Astrocyte (in vitro differentiated cells and primary cell): ENCODE measurements at places on chromosomes 1 and 21.

GRCh38 chr1:31013187-31013864 is 52.2 kb downstream of the PUM1 start:
- no peak for DNase-seq

DNA sequence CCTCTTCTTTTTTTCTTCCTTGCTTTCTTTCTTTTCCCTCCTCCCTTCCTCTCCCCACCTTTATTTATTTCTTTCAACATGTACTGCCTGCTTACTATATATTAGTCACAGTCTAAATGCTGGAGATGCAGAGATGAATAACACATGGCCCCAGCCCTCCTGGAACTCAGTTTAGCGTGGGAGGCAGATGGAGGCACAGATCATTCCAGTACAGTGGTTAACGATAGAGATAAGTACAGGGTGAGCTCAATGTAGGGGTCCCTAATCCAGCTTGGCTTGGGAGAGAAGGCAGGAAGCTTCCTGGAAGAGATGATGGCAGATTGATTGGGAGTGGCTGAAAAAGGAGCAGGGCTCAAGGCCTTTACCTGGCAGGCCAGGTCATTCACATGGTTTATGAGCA is 55.6 kb upstream of the PPP2R5A start:
- DNase-seq, result peak; percentile 83

- DNase-seq, result no peak
Observed at GRCh38 chr1:158978730-158979129, 31.0 kb upstream of the IFI16 start.

DNA sequence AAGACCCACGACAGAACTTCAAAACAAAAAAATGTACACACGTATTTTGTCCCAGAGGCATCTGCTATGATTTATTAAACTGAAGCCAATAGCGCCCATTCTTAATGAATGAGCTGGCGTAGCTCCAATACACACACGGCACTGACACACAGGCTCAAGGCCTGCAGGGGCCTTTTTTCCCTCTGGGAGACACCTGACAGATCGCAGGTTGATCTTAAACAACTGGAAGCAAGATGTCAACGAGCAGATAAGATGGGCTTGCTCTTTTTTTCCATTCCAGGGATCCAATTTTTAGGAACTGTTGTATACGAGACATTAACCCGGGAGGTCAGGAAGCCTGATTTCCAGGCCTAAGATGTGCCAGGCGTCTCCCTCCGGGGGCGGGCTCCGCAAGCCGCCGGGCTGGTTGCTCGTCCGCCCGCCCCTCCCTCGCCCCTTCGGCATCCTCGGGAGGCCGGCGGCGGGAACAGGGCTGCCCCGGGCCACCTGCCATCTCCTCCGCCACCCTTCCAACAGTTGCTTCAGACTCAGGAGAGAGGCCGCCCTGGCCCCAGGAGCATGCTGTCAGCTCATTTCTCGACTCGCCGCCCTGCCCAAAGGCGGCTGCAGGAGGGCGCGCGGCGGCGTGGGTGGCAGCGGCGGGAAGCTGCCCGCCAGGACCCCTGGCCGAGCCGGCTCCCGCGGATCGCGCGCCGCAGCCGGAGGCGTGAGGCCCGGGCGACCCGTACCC is 735 bp downstream of the TTC13 start:
- DNase-seq, result no peak

GRCh38 chr1:168788258-168788657 is 59.3 kb upstream of the DPT start:
- DNase-seq, result no peak

DNA sequence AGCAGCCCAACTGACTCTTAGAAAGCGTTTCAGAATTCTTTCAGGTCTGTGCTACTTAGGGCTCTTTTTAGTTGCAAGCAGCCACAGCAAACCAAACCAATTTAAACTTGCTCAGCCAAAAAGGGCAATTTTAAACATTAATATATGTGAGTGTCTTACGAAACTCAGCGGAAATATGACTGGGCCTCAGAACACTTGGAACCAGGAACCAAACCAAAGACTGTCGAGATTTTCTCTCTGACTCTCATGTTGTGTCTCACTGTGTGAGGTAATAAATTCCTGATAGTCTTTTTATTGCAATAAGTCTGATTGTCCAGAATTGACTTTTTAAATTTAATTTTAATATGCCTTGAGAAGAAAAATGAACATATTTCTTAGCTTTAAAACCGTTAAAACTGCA is 122.3 kb downstream of the SYF2 start:
- no peak for DNase-seq

DNA sequence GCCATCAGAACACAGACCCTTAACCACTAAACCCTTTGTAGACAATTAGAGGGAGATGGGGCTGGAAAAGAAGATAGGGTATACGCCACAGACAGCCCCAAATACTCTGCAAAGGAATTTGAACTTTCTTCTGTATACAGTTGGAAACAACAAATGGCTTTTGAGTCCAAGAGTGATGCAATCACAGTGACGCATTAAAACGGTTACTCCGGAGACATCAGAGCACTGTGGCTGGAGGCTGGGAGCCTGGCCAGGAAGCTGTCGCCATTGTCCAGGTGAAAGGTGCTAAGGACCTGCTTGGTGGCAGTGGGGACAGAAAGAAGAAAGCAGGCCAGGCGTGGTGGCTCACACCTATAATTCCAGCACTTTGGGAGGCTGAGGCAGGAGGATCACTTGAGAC is 4.2 kb downstream of the FLAD1 start:
- DNase-seq, result no peak

- DNase-seq, result no peak
Observed at GRCh38 chr1:54163051-54163450, 10.3 kb upstream of the CDCP2 start.

DNA sequence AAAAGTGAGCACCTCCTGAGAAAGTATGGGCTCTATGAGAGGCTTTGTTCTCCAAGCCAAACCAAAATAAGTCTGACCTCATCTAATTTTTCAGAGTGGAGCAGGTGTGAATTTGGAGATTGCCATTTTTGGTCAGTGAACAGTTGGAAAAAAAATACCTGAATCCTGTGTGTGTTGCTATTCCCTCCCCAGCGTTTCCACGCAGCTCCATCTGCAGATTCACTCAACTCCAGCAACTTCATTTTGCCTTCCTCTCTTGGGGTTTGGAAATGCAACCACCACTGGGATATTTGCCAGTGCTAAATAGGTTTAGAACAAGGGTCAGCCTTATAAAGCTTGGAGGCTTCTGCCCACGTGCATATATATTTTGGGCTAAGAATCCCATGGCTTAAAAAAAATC is 11.2 kb downstream of the CASQ2 start:
- no peak for DNase-seq

DNA sequence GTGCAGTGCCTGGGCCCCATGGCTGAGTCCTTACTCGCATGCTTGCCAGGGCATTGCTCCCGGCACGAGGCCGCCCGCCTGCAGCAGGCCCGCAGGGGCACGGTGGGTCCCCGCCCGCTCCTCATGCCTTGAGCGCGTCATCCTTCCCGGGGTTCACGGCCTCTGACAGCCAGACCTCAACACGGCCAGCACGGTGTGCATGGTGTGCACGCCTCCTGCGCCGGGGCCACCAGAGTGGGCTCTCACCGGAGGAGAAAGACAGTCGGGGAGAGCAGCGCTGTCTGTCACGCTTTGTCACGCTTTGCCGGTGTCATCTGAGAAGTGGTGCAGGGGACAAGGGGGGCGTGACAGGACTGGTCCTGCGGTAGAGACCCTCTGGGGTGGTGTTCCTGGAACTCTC is 11.9 kb upstream of the COL18A1 start:
- DNase-seq, result no peak

DNA sequence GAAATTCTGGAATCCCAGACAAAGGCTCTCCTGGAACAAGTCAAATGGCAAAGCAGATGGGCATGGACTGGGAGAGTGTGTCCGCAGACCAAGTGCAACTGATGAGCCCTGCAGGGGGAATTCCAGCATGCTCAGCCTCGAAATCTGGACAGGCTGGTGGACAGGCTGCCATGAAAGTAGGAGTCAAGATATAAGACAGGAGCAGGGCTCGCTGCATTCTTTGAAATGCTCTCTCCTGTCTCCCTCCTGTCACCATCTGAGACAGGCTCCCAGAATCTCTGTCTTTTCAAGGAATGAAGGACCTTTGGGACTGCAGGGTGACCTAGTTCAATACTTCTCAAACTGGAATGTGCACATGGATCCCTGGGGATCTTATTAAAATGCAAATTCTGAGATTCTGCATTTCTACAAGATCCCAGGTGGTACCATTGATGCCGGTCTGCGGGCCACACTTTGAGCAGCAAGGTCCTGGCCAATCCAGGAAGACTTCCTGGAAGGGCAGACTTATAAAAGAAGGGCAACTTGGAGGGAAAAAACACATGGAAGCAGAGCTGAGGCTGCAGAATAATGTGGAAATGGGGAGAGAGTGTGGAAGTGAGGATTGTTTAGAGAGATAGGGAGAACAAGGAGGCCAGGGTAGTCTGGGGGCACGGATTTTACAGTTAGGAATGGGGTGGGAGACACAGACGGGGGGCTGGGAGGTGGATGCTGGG is 29.8 kb downstream of the TNNT2 start:
- no peak for DNase-seq

GRCh38 chr21:23951251-23951650 is 1656.0 kb downstream of the MRPL39 start:
- DNase-seq, result peak; percentile 54

GRCh38 chr1:218351391-218352074 is 6.4 kb downstream of the TGFB2 start:
- peak; percentile 84 for DNase-seq

DNA sequence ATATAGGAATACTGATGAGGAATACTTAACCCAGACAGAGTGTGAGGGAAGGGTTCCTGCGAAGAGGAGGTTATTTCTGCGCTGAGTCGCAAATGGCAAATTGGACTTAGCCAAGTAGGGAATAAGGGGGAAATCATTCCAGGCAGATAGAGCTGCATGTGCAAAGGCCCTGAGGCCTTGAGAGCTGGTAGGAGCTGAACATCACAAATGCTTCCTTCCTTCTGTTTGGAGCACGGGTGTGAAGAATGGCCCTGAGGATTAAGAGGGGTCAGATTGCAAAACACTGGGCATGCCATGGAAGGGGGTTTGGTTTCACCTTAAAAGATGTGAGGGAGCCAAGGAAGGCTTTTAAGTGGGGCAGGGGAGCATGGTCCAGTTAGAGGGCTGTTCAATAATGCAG is 12.4 kb downstream of the IER5 start:
- no peak for DNase-seq

- no peak for DNase-seq
Observed at GRCh38 chr21:46429754-46430681, 28.7 kb upstream of the DIP2A start.

DNA sequence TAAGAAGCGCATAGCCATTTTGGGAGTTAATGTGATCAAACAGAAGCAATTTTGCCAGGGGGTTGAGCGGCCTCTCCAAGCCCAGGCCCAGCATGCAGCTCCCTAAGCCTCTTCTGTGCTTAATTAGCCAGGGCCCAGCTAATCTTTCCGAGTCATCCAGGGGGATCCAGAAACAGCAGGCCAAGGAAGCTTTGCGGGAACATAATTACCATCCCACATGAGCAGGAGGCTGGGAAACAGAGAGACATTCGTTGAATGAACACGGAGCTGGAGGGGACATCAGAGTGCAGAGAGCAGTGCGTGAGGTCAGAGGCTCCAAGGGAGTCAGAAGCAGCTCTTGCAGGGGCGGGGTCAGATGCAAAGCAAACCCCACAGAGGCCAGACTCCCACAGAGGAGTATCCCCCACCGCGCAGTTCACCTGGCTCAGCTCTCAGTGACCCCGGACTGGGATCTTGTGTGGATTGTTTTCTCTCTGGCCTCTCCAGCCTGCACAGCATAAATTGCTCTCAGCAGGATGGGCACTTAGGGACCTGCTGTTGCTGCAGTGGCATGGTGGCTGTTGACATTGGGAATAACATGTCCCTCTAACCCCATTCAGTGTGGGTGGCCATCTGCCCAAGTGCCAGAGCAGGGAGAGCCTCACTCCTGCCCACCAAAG is 657.4 kb downstream of the AJAP1 start:
- DNase-seq, result no peak

DNA sequence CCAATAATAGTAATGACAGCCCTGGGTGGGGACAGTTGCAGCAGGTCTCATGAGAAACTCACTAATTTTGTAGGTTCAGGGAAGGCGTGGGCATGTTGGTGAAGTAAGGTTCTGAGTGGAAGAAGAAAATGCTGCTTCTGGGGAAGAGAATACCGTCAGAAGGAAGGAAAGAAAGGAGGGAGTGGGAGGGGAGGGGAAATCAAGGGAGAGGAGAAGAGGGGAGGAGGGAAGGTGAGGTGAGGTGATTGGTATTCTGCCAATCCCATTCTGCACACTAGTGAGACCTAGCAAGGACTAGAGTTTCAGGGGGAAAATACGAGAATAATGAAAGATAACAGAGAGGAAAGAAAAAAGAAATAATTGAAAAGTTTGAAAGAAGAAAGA is 32.4 kb upstream of the MGST3 start:
- no peak for DNase-seq

DNA sequence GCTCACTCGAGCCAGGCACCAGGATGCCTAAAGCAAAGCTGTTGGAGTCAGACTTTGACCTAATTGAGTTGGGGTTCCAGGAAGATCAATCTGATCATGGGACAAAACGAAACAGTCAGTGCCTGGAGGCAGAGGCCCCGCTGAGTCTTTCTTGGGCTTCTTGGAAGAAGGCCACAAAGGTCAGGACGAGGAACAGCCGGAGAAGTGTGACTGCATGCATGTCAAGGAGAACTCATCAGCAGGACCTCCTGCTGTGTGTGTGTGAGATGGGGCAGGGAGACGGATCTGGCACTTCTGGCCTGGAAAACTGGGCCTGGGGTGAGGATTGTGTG is 190.8 kb downstream of the CAMTA1 start:
- no peak for DNase-seq

DNA sequence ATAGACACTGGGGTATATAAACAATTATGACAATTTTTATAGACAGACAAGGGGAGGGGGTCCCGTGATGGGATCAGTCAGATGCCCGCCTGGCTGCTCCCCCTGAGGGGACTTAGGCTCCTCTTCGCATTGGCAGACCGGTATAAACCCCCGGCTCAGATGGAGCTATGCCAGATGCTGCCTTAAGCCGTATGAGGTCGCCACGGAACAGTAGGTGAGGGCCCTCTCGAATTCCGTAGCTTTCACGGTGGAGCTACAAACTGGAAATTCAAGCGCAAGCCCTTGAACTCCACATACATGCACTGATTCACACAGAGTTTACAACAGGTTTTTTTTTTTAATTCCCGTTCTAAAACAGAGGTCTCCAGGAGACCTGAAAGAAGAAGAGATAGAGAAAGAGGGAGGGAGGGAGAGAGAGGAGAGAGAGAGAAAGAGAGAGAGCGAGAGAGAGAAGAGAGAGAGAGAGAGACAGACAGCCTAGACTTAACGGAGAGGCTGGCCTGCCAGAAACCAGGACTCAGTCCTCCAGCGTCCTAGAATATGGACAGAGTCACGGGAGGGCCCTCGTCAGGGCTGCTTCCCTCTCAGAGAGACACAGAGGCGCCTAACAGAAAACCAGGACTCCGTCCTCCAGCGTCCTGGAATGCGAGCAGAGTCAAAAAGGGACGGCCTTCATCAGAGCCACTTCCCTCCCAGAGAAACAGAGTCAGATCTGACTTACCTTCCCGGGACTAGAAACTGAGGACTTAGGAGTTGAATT is 24.4 kb upstream of the TMEM54 start:
- no peak for DNase-seq

DNA sequence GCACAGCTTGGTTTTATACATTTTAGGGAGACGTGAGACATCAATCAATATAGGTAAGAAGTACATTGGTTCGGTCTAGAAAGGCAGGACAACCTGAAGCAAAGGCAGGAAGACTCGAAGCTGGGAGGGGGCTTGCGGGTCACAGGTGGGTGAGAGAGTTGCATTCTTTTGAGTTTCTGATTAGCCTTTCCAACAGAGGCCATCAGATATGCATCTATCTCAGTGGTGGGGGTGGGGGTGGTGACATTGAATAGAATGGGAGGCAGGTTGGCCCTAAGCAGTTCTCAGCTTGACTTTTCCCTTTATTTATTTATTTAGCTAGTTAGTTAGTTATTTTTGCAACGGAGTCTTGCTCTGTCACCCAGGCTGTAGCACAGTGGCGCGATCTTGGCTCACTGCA is 85.6 kb downstream of the WDR4 start:
- no peak for DNase-seq
